Nucleus accumbens (tissue), 56 donors: ENCODE measurements at places on chromosomes 2 and 18.
A peak's percentile ranks its signal among the peaks of the same experiment; 100 is the strongest.

DNA sequence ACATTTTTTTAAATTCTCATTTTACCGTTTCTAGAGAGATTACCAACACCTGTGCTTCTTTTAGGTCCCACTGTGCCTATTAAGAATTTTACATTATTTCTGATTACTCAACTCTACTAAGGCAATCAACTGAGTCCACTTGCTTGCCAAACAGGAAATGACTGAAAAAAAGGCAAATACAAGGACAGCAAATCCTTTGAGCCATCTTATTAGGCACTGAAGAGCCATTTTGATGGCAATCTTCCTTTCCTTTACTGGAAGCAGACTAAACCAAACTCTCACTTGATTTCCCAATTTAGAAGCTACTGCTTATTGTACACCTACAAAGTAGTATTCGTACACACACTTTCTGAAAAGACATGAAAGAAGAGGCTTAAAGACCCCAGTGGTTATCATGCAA is 121.4 kb upstream of the COL3A1 start:
- DNase-seq: no peak

- DNase-seq: no peak
These were observed 33.9 kb downstream of the PAX3 start for GRCh38 chr2:222264791-222265320.

- DNase-seq: peak; percentile 5
These were observed 24.3 kb downstream of the TMEM237 start for GRCh38 chr2:201618744-201619662.

DNA sequence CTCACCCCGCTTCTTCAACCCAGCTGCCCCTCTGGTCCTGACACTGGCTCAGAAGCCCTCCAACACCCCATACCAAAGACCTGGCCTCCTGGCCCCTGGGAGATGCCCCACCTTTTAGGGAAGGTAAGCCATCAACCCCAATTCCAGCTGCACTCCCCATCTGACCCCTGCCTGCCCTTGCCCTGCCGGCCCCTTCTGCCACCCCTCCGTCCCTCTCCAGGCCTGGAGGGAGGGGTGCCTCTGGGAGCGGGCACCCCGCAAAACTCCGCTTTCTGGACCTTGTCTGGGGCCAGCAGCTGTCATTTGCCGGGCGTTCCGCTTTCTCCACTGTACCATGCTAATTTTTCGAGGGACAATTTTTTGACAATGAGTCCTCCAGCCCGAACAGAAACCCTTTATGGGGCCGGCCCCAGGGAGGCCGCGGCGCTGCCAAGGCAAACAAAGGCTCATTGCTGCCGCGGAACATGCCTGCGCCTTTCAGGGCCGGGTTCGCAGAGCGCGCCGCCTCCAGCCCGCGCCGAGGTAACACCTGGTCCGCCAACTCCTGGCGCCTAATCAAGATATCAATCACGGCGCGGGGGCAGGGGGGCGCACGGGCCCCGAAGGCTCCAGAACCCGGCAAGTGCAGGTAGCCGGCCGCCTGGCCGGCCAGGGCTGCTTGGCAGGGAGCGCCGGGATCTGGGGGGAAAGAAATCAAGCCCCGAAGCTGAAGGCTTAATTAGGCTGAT is 96.0 kb downstream of the INHBB start:
- peak; percentile 70 for DNase-seq

GRCh38 chr2:63788071-63788470 is 53.6 kb upstream of the UGP2 start:
- no peak for DNase-seq

GRCh38 chr2:231955758-231956472 is 5.6 kb upstream of the DIS3L2 start:
- no peak for DNase-seq

- DNase-seq: no peak
These were observed 71.8 kb downstream of the NUP35 start for GRCh38 chr2:183195998-183196409.

DNA sequence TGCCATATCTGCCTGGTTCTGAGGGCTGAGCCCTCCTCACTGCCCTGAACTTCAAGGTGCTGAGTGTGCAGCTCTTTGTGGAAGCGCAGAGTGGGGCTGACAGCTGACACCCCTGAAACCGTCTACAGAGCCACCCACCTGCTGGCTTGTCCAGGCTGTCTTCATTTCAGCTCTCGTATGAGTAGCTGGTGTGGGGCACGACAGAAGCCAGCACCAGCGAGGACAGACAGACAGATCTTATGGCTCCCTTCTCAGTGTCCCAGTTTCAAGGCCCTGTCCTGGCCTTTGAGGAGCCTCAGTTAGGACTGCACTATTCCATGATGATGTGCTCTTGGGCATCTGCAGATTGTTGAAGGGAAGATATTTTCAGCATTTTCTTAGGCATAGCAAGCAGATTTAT is 287.1 kb downstream of the SLC4A3 start:
- no peak for DNase-seq

GRCh38 chr2:226687641-226688253 is 111.9 kb downstream of the IRS1 start:
- no peak for DNase-seq

GRCh38 chr2:134208825-134209224 is 45.0 kb upstream of the MGAT5 start:
- no peak for DNase-seq

GRCh38 chr2:32732912-32733472 is 105.1 kb downstream of the TTC27 start:
- DNase-seq: no peak

DNA sequence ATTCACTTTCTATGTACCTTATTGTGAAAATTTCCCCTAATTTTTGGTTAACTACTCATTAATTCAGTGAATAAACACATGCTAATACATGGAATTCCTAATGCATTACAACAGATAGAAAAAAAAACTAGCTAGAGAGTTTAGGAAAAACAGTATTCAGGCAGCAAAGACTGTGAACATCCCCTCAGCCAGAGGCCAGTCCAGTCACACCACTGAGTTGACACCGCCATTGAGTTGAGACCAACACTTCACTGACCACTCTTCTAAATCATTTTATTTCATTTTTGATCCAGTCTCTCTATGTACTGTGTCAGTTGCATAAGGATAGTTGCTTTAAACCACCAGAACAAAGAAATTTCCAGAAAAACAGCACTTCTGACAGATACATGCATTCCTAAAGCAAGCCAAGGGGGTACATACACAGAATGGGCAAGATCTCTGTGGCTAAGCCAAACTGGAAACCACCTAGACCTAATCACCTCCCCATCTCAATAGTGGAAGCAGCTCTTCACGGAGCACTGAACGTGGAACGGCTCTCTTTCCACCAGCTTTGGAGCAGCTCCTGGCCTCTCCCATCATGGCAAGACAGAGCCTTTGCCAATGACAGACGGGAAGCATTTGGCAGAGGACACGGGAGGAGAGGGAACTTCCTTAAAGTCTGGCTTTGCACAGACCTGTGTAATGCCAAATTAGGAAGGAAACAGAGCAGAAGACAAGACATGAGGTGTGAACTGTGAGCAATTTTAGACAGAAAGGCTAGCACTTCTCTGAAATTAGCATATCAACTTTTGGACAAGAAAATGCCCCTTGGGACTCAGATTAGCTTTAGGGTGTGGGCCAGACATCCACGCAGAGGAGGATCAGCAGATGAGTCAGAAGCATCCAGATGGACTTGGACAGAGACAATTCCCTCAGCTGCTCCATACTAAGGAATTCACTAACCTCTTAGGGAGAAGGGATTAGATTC is 36.4 kb downstream of the CACNB4 start:
- no peak for DNase-seq

DNA sequence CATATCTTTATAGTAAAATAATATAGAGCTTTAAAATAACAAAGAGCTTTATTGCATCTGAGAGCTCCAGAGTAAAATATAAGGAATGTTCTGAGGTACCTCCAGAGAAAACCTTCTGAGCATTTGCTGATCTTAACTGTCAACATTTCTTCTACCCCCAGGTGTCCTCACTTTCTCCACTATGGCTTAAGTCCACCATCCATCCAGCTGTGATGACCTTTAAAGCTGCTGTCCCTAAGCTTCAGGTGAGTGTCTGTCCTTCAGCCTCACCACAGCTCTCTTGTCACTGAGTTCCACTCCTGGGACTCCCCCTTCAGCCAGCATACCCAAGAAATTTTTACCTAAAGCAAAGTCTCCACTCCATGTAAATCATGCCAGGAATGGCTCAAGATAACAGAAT is 137.9 kb downstream of the MYO5B start:
- no peak for DNase-seq

DNA sequence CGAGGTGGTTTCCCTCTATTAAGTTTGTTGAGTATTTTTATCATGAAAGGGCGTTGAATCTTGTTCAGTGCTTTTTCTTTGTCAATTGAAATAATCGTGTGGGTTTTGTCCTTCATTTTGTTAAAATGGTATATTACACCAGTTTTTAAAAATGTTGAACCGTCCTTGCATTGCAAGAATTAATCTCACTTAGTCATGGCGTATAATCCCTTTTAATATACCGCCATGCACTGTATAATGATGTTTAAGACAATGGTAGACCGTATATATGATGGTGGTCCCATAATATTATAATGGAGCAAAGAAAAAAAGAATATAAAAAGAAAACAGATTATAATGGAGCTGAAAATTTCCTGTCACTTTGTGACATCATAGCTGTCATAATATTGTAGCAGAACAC is 50.6 kb downstream of the CCDC138 start:
- no peak for DNase-seq

DNA sequence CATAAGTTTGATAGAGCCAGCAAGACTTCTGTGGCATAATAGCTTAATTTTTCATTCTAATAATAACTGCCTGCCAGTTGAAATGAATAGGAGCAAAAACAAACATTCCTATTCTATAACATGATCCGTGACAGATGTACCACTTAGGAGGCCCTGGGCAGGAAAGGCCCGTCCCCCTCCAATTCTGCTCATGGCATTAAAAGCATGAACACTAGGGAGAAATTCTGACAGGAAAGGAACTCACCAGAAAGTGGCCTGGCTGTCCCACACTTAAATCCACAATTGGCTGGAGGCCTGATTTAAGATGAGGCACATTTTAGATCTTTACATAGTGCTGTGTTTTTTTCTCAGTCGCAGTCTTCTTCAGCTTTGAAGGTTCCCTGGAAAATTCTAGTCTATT is 261.9 kb upstream of the ETAA1 start:
- DNase-seq: no peak

- no peak for DNase-seq
These were observed 149.9 kb downstream of the RBM43 start for GRCh38 chr2:151111599-151112278.

DNA sequence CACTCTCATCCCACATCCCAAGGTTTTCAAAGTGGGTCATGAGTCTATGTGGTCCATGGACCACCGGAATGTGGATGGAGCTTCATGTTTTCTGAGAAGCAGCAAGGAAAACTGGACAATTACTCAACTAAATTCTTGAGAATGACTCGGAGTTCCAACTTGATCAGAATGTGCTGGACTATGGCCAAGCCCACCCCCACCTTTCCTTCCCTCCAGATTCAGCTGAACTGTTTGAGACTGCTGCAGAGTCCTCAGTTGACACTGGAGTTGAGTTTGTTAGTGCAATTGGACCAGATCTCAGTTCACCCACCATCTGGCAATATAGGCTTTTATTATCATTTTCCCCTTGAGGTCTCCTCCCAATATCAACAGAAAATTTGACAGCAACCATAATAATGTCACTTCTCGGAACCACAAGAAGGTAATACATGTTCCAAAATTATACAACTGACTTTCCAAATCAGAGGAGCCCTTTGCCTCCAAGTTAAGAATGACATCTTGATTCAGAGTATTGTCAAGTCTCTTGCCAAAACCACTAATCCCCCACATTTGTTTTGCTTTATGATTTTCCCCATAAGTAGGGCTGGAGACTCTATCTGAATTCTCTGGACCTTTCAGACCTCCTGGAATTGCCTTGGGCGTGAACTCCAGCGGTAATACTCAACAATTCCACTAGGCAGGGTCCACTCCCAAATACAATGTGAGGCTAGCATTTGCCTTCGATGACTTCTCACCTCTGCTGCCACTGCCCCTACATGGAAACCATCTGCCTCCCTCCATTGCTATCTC is 8.8 kb downstream of the COL4A4 start:
- DNase-seq: no peak

DNA sequence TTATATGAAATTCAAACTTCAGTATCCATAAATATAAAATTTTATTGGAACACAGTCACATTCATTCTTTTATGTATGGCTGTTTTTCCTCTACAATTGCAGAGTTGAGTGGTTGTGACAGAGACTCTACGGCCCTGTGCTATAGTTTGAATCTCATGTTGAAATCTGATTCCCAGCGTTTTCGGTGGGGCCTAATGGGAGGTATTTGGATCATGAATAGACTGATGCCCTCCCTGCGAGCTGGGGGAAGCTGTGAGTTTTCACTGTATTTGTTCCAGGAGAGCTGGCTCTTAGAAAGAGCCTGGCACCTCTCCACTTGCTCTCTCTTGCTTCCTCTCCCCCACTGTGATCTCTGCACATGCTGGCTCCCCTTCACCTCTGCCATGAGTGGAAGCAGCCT is 1.7 kb downstream of the PFN4 start:
- DNase-seq: no peak

GRCh38 chr2:85950743-85951142 is 62.0 kb upstream of the ST3GAL5 start:
- no peak for DNase-seq

- DNase-seq: no peak
These were observed 8.8 kb downstream of the COLEC11 start for GRCh38 chr2:3603536-3604206.

DNA sequence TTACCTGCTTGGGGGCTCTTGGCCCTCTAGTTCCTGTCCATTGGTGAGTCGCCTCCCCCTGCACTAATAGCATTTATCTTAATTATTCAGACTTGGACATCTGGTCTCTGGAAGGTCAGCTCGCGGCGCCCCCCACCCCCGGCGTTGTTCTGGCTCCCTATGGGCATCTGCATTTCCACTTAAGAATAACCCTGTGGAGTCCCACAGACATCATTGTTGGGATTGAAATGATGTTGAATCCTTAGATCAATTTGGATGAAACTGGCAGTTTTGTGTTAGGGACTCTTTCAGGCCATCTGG is 313.8 kb upstream of the HS6ST1 start:
- no peak for DNase-seq

DNA sequence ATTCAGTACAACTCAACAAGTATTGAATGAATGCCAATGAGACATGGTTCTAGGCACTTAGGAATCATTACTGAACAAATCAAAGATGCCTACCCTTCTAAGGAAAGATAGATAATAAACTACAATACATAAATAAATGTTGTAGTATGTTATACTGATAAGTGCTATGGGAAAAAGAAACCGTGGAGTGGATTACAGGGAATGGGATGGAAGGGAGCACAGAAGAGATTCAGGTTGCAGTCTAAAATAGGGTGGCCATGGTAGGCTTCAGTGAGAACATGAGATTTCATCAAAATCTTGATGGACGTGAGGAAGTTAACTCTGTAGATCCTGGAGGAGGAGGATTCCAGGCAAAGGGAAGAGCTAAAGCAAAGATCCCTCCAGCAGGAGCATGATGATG is 17.9 kb upstream of the CREB1 start:
- no peak for DNase-seq

DNA sequence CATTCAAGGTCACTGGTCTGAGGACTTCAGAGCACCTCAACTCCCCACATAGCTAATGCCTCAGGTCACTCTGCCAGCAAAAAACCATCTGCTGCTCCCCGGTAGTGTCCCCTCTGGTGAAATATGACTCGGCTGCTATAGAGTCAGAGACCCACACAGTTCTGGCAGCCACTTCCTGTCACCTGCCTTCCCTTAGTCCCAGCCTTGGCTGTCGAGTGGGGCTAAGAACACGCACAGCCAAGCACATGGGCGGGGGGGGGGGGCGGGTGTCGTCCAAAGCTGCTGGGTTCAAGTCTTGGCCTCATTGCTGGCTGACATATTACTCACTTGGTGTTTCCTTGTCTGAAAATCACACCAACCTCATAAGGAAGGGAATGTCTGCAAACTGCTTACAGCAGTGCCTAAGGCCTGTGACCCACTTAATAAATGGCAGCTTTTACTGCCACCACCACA is 37.5 kb downstream of the POLR1A start:
- DNase-seq: no peak
